GM10248 (cell line): ENCODE measurements at places on chromosomes 2 and 18.

DNA sequence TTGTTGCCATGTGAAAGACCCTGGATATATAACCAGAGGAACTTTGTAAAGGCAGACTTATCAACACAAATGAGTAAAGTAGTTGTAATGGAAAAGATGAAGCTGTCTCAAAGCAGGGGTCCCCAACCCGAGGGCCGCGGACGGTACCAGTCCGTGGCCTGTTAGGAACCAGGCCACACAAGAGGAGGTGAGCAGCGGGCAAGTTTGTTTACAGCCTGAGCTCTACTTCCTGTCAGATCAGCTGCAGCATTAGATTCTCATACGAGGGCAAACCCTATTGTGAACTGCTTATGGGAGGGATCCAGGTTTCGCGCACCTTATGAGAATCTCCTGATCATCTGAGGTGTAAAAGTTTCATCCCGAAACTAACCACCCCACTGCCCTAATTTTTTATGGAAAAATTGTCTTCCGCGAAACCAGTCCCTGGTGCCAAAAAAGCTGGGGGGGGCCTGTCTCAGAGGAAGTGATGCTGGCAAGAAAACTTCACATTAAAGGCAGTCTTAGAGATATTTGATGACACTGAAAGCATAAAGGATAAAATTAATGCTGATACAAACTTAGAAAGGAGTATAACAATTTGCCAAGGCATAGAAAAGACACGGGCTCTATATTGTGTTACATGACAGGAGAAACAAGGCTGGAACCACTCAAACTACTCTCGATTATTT, 57.5 kb upstream of the MSTN start:
- DNase-seq: no peak

DNA sequence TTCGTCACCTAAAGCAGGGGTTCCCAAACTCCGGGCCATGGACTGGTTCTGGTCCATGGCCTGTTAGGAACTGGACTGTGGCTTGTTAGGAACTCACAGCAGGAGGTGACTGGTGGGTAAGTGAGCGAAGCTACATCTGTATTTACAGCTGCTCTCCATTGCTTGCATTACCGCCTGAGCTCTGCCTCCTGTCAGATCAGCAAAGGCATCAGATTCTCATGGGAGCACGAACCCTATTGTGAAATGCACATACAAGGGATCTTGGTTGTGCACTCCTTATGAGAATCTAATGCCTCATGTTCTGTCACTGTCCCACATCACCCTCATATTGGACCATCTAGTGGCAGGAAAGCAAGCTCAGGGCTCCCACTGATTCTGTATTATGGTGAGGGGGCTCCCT, 217.0 kb downstream of the ZFP36L2 start:
- no peak for DNase-seq

- no peak for DNase-seq
Observed at GRCh38 chr2:12824351-12824777, 107.6 kb downstream of the TRIB2 start.

DNA sequence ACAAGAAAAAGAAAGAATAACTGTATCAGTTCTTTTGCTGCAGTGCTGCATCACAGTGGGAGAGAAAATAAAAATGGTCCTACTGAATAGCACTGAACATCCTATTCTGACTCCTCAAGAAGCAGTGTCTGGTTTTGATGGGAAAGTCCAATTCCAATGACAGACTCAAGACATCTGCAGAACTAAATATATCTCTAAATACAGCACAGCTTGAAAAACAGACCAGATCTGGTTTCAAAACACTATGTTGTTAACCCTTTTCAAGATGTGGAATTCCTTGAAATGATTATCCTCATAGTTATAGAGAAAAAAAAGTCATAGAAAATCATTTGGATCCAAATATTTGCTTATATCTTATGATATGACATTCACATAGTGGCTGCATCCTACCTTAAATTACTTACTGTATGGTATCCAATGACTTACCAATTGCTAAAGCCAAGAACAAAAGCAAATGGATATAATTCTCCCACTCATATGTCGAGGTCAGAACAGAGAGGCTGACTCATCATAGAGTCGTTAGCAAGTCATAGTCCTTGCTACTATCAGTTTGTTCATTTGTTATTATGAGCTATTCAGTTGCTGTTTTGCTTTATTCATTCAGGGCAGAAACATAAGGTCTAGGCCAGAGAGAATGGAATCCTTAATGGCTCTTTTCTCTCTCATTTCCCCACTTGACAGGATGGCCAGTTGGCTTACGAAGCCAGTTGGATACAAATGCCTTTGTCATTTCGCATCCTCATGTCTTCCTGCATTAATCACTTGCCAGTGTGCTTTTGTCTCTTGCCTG, 62.5 kb upstream of the ACVR2A start:
- DNase-seq: no peak
